ENCODE measurements at places on chromosomes 5 and 9.

GRCh38 chr5:93580063-93580926 lies 724 bp downstream of the NR2F1-AS1 start:
- no peak for DNase-seq

- DNase-seq: no peak
Observed at GRCh38 chr5:163877865-163878264, 372.4 kb downstream of the MAT2B start.

- DNase-seq: no peak
Observed at GRCh38 chr5:50990296-50990924, 324.0 kb downstream of the PARP8 start.

GRCh38 chr5:94613583-94613982 lies 4.8 kb downstream of the KIAA0825 start:
- no peak for DNase-seq

DNA sequence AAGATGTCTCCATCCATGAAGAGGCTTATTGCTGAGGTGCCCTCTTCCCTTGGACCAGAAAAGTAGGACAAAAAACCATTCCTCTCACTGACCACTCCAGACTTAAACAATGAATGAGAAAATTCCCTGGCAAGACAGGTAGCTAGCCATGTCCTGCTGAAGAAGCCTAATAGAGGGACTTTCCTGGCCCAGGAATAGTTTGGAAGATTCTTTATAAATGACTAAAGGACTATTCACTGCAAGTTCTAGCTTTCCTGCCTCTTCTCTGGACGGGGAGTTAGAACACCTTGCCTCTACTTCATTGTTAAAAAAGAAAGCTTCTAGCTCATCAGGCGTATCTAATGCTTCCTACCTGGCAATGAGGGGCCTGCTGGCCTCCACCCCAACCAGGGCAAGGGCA lies 153.6 kb downstream of the NR3C1 start:
- DNase-seq: no peak

Data from stimulated activated CD4-positive, alpha-beta T cell treated with anti-CD3 and anti-CD28 coated beads, Interleukin-4, amount 100 ng/mL, for 4 hours (primary cell).